ENCODE measurements at places on chromosomes 12 and 14. TPM values are rescaled to one million over a fixed set of nuclear protein-coding genes. Genes with fewer than 3 reads are reported as not detected.

The AICDA gene
- not detected for total RNA-seq

DNA sequence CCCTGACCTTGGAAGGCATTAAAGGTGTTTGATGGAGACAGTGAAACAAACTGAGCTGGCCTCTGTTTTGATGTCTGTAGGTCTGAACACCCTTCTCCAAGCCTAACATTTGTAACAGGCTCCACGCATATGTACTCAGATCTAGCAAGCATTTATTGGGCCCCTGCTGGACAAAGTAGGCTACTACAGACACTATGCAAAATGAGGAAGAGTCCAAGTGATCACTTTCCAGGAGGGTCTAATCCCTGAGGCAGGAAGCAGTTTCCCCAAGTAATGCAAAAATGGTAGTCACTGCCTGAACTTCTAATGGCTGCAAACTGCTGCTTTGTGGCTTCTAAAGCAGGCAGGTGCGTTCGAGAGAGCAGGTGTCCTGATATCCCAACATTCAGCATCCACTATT, 405.8 kb downstream of the MED13L start:
- DNase-seq, result no peak

- no peak for DNase-seq
Measured at GRCh38 chr14:52222901-52223300, 44.6 kb upstream of the PTGDR start.

- no peak for DNase-seq
Measured at GRCh38 chr12:52870361-52871290, 21.8 kb upstream of the KRT78 start.

The SOX5 gene
- 18.2 TPM for total RNA-seq

DNA sequence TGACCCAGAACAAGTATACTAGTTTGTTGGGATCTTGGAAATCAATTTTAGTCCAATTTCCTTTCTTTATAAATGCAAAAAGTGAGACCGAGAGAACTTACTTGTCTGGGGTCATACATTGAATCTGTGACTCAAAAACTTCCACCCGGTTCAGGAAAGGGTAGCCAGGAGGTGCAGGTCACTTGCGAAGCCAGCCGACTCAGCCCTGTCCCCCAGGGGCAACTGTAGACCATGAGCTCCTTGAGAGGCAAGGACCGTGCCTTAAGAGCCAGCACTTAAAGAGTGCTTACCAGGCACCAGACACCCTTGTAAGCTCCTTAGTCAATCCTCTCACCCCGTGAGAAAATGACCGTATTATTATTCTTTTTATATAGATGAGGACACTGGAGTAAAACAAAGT, 505 bp upstream of the BCDIN3D start:
- no peak for DNase-seq

The CD4 gene
- total RNA-seq, result 2.6 TPM

GRCh38 chr12:66127650-66128049, 2.9 kb downstream of the LLPH start:
- no peak for DNase-seq

GRCh38 chr12:42978708-42979107, 389.2 kb upstream of the PRICKLE1 start:
- DNase-seq, result no peak

The MANSC4 gene
- not detected for total RNA-seq

- DNase-seq, result no peak
Measured at GRCh38 chr12:57902478-57902969, 38.8 kb upstream of the ATP23 start.

DNA sequence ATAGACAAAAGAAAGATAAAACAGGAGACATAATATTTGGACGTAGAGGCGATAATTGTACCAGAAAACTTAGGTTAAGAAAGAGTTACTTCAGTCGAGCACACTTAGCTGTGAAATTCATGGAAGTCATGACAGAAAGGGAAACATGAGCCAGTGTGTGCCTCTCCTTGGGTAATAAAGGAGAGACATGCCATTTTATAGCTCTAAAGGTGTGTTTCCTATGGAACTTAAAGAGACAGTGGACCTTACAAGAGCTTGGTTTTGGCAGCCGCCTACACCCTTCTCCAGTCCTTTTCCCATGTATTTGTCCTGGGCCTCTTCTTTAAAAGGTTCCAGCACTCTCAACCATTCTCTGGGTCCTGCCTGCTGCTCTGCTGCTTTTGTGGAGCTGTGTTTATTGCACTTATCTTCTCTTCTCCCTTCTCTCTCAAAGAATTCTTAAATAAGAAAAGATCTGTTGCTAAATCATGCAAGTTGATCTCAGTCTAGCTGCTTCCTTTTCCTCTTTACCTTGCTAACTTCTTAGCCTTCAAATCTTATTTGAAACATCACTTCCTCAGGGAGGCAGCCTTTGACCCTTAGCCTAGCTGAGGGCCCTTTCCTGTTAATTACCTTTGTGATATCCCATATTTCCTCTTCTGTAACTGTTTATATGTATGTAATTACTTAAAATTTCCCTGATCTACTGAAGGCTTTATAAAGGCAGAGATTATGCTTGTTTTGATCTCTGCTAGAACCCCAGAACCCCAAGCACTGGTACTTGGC, 81.8 kb upstream of the EVL start:
- no peak for DNase-seq

The HAL gene
- total RNA-seq, result 1.5 TPM

The TAPBPL gene
- 16.8 TPM for total RNA-seq

- no peak for DNase-seq
Measured at GRCh38 chr14:31405599-31406232, 14.6 kb downstream of the HEATR5A start.

DNA sequence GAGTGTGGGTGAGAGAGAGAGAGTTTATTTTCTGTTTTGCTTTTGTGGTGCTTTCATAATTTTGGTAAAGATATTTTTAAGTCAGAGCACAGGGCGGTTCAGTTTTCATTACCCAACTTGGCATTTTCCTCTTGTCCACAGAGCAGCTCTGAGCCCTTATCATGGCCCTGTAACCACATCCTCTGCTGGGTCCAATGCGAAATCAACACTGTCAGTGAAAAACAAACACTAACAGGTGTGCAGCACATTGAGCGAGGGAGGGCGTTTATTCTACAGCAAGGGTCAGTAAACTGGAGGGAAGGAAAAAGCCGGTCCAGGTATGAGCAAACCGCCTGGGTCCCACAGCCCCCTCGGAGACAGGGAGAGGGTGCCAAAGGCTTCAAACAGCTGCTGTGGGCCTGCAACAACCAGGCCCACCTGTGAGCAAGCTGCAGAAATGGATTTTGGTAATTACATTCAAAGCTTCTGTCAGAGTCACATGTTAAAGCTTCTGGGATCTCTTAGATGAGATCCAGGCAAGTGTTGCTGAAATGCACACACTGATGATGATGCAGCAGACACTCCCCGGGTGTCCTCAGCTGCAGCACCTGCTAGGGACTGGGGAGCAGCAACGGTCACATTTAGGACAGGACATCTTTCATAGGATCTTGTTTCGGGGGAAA, 132.7 kb upstream of the DYRK2 start:
- no peak for DNase-seq

- DNase-seq, result no peak
Measured at GRCh38 chr14:32761381-32761968, 177.2 kb upstream of the NPAS3 start.

GRCh38 chr12:58007875-58008274, 66.5 kb downstream of the ATP23 start:
- DNase-seq, result no peak

The RILPL2 gene
- 7.2 TPM for total RNA-seq

GRCh38 chr14:56195223-56195622, 77.0 kb downstream of the PELI2 start:
- DNase-seq, result no peak

The PPP4R4 gene
- not detected for total RNA-seq

The ALG10 gene
- 1.3 TPM for total RNA-seq

The TC2N gene
- 37.8 TPM for total RNA-seq

The KRT79 gene
- total RNA-seq, result not detected

DNA sequence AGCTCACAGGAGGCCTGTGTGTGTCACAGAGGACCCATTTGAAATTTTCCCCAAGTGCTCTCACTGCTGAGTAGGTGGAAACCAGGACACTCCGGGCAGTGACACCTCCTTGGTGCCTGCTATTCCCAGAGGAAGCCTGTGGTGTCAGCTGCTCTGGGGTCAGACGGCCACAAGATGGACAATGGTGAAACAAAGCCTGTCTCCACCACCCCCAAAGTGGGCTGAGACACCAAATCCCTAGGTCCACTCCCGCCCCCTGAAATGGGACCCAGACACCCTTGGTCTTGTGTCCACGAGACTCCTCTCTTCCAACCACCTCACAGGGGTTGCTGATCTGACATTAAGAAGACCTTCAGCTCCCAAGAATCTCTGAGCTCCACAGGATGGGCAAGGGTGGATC, 7.0 kb downstream of the KCNH3 start:
- DNase-seq, result no peak

The ISCA2 gene
- 10.0 TPM for total RNA-seq

GRCh38 chr14:95683793-95684192, 2.4 kb upstream of the TCL1B start:
- peak; percentile 50 for DNase-seq

GRCh38 chr12:115897729-115898128, 379.8 kb downstream of the MED13L start:
- DNase-seq, result no peak

GRCh38 chr12:97006585-97006984, 99.5 kb downstream of the NEDD1 start:
- no peak for DNase-seq

GRCh38 chr12:113462998-113463745, 8.5 kb downstream of the LHX5 start:
- no peak for DNase-seq

The NEUROD4 gene
- total RNA-seq, result not detected

The SLC10A1 gene
- total RNA-seq, result not detected

- DNase-seq, result no peak
Measured at GRCh38 chr12:114274131-114274530, 131.8 kb downstream of the TBX5 start.

DNA sequence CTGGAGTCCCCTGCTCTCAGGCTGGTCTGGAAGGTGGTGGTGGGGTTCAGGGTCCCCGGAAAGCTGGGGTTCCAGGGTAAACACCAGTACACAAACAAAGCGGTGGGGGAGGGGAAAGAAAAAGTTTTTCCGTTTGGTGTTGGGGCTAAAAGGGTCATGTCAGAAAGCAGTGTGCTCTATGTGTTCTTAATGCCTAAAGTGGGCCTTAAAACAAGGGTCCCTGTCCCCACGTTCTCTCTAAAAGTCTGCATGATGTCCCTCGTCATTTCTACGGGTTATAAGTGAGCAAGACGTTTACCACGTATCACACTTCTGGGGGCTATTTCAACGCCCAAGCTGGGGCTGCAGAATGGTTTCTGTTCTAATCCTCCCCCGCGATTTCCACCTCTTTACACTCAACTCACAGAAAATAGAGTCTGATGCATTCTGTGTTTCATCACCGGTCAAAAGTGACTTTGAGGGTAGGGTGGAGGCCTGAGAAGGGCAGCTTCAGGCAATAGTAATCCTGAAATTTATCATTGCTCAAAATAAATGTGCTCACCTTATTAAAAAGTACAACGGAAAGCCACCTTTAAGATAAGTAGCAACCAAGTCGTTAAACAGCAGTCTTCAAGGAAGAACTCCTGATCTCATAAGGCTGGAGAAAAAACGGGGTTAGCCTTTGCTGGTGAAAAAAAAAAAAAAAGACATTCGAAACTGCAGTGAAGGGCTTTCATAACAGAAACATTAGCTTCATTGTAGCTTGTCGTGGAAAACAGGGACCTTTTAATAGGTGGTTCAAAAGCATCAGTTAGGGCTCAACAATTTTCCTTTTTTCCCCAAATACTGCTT, 63.9 kb upstream of the PTGR2 start:
- DNase-seq, result no peak

The TROAP gene
- not detected for total RNA-seq

DNA sequence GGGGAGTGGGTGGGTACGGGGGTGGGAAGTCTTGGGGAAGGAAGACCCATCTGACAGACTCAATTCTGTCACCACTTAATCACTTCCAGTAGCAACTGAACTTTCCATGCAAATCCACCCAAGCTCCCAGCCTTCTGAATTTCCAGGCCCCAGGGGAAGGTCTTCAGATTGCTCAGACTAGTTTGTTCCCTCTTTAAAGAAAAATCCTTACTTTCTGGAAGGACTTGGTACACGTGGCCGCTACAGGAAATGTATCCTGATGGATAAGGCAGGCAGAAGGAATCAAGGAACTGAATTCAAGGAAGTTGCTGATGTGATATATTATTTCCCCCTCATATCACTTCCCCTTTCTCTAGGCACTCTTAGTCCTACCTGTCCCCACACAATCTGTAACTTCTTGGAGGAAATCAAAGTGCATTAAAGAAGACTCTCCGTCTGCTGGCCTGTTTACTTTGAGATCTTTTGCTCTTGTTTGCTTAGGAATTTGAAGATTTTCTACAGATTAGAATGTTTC, 6.4 kb downstream of the NFKBIA start:
- DNase-seq, result no peak

DNA sequence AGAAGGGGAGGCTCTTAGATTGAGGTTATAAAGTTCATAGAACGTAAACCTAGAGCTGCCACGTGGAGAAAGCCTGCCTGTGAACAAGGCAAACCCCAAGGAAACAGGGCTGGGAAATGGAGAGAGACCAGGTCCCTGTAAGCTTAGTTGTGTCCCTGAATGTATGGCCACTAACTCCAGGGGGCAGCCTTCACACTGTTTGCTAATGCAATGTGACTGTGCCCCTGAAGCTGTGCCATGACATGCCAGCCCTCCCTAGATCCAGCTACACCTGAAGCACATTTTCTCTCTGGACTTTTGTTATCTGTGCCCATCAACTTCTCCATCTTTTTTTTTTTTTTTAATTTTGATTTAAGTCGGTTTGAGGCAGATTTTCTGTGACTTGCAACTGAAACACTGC, 60.6 kb upstream of the TMCC3 start:
- DNase-seq, result no peak

DNA sequence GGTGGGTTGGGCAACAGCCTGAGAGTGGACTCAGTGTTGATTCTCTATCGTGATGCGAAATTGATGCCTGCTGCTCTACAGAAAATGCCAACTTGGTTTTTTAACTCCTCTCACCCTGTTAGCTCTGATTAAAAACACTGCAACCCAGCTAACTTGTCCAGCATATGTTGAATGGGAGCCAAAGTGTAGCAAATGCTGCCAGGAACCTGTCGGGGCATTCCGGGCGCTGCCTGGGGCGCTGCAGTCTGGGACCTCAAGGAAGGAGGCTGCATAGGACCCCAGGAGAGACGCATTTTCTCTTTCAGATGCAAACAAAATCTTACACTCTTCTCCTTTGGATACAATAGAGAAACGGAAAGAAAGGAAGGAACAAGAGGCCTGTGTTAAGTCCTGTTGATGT, 3.9 kb downstream of the B3GNT4 start:
- DNase-seq, result no peak

GRCh38 chr12:58761308-58761707, 159.0 kb downstream of the LRIG3 start:
- DNase-seq, result no peak

The TAS2R31 gene
- not detected for total RNA-seq
